NCI-H2107 (cell line): ENCODE measurements at places on chromosomes 12 and 14.
A peak's percentile ranks its signal among the peaks of the same experiment; 100 is the strongest.

GRCh38 chr12:17134315-17134714 is 528.4 kb upstream of the LMO3 start:
- DNase-seq: no peak

GRCh38 chr14:99944241-99944651 is 121.0 kb upstream of the EVL start:
- no peak for DNase-seq

DNA sequence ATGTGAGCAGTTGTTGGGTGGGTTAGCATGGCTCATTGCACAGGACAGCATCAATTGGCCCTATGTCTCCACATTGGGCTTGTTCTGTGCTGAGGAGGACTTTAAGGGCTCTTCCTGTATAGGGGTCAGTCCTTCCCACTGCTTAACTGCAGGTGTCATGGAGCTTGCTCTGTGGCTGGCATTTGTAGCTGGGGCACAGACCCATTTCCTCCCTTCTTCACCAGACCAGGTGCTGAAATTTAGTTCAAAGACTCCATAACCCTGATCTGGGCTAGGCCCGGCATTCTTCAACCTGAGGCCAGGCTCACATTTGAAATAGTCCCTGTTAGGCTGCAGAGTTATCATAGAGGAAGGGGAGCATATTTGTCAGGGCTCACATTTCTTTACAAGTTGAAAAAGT is 12.8 kb downstream of the CHST11 start:
- no peak for DNase-seq

GRCh38 chr12:29160230-29160629 is 11.2 kb downstream of the FAR2 start:
- no peak for DNase-seq

GRCh38 chr14:101235335-101236103 is 325.8 kb upstream of the DIO3 start:
- peak; percentile 70 for DNase-seq

DNA sequence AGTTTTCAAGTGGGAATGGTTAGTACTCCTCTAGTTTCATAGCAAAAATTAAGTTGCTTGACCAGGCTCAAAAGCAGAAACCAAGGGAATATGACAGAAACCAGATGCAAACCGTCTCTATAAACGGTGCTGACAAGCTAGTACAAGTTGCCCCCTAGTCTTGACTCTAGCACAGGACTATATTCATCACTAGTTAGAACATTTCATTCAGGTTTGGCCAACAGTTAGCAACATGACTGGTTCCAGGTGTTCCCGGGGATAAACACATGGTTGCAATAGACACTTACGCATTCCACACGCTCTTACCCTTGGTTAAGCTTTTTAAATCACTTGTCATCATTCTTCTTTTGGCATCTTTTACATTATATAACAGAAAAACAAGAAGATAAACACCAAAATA is 103.6 kb downstream of the SCFD1 start:
- no peak for DNase-seq
